ENCODE measurements at places on chromosomes 11 and 22.
A peak's percentile ranks its signal among the peaks of the same experiment; 100 is the strongest.

GRCh38 chr11:83070731-83071566 lies 748 bp downstream of the RAB30 start:
- DNase-seq: peak; percentile 14

DNA sequence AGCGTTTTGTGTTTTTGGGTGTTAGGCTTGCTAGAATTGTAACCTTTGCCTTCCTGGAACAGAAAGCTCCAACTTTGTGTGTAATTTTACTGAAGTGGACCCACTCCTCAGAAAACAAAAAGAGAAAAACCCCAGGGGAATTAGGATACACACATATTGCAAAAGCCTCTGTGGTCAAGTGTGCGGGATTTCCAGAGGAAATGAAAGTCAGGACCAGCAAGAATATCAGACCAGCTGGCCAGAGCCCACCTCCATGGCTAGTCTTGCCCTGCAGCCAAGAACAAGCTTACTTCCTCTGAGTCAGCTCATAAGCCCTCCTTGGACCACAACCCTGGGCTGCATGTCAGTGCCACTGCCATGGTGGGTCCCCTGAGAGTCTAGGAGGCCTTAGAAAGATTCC lies 37.0 kb upstream of the FTH1 start:
- peak; percentile 3 for DNase-seq

DNA sequence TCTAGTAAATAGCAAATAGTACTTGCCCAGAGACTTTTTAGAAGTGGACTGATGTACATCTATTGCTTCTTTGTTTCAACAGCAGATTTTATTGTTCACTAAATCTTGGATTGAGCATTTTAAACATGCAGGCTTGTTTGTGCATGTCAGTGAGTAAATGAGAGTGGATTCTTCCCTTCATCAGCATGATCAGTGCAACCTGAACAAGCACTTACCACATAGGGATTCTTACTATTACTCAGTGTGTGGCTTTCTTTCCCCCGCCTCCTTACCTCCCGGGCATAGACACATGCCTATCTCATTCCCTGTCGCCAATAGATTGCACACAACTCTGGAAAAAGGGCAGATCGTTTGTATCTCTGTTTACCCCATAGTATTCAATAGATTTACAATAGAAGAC lies 197.5 kb downstream of the C11orf87 start:
- DNase-seq: no peak

- DNase-seq: no peak
These were observed 42.1 kb downstream of the PACSIN2 start for GRCh38 chr22:42972649-42973535.

- DNase-seq: peak; percentile 32
These were observed 23.6 kb downstream of the DUSP8 start for GRCh38 chr11:1548221-1549070.

GRCh38 chr11:89495951-89496350 lies 4.8 kb upstream of the NOX4 start:
- no peak for DNase-seq

GRCh38 chr11:34890812-34891211 lies 25.4 kb downstream of the APIP start:
- peak; percentile 59 for DNase-seq

DNA sequence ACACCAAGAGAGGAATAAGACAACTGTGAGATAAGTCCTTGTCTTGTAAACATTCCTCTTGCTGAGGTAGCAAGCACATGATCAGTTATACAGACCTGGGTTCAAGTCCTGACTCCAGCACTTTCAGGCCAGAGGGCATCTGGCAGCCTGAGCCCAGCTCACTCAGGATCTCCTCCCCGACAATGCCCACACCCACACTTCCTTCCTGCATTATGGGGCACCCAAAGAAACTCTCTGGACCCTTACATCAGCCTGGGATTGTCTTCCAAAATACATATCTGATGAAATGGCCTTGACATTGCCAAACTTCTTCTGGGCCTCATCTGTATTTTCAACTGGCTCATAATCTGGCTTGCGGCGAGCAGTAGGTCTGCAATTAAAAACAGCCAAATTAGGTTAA lies 48.6 kb downstream of the ARFGAP3 start:
- DNase-seq: no peak

DNA sequence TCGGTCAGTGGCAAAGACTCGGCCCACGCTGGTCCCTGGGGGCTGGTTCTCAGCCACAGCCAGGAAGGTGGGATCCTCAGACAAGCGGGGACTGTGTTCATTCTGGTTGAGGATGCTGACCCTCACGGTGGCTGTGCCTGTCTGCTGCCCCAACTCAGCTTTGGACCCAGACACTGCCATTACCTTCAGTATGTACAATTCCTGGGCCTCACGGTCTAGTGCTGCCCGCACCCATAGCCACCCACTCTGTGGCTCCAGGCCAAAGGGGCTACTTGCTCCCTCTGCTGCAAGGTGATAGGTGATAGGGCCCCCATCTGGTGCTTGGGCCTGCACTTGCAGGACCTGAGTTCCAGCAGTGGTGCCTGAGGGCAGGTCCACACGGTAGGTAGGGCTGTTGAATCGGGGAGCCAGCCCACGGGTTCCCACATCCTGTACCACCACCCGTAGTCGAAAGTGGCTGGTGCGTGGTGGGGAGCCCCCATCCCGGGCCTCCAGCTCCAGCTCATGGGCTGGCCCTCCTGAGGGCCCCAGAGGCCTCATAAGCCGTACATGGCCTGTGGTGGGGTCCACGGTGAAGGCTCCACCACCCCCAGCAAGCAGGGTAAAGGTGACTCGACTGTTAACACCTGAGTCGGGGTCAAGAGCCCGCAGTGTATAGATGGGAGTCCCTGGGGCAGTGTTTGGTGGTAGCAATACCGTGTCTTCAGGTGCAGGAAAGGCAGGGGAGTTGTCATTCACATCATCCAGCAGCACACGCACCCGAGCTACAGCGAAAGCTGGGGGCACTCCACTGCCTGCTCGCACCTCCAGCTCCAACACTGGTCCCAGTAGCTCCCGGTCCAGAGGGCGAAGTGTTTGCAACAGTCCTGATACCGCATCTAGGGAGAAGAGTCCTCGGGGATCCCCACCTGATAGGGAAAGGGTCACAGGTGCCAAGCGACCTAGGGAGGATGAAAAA lies 13.2 kb upstream of the TPP1 start:
- DNase-seq: no peak

DNA sequence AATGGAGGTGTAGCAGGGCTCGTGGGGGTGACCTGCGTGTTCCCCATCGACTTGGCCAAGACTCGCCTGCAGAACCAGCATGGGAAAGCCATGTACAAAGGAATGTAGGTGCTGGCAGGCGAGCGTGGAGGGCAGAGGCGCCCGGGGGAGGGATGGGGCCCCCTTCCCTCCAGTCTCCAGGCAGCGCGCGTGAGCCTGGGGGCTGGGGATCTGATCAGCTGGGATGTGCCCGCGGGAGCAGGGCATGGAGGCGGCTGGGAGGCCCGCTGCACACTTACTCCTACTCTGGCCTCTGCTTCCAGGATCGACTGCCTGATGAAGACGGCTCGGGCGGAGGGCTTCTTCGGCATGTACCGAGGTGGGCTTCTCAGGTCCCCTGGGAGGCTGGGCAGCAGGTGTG lies 17.8 kb downstream of the SLC25A18 start:
- DNase-seq: no peak

GRCh38 chr22:42930810-42931420 lies 73.8 kb upstream of the ARFGAP3 start:
- peak; percentile 20 for DNase-seq

DNA sequence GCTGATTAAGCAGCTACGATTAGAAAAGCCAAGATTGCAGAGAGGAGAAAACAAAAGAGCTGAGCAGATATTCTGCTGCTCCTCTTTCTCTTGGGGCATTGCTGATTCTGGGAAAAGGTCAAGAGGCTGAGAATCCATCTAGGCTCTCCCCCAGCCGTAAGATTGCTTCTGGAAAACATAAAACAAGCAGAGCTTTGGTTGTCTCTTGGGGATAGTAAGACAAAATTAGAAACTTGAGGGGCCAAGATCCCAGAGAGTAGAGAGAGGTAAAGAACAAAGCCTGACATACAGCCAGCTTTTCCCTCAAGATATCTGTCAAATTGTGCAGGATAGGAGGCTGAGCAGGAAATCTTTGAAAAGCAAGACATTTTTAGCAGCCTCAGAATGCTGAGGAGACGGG lies 158.2 kb downstream of the TTC28 start:
- no peak for DNase-seq

GRCh38 chr11:68447015-68447801 lies 13.3 kb upstream of the PPP6R3 start:
- DNase-seq: peak; percentile 48

GRCh38 chr11:12508151-12508751 lies 130.9 kb downstream of the PARVA start:
- DNase-seq: no peak

DNA sequence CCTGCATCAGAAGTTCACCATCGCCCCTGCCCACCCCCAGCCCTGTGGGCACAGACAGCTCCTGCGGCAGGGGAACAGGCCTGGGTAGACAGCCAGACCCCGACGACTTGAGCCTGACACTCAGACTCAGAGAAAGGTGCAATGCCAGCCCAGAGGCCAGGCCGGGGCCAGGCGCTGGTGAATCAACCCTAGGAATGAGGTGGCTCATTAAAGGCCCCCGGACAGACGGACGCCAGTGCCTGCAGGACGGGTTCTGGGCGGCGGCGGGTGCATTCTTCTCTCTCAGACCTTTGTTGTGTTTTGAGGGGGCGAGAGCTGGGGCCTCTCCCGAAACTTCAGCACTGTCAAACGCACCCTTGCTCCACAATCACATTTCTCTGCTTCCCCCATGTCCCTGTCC lies 5.6 kb downstream of the OVOL1 start:
- no peak for DNase-seq

DNA sequence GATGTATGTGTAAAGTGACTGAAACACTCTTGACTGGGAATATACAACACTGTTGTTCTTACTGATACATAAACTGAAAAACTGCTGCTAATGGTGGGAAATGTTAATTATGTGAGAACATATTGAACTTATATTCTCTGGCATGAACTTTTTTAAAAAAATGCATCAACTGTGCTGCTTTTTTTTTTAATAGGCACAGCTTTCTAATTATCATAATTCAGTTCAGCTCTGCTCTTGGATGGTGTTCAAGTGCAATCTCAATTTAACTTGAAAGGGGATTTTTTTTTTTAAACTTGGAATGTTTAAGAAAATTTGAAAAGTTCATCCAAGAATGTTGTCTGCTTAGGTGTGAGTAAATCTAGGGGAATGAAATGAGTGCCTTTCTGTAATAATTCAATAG lies 5.2 kb downstream of the TEAD1 start:
- no peak for DNase-seq

DNA sequence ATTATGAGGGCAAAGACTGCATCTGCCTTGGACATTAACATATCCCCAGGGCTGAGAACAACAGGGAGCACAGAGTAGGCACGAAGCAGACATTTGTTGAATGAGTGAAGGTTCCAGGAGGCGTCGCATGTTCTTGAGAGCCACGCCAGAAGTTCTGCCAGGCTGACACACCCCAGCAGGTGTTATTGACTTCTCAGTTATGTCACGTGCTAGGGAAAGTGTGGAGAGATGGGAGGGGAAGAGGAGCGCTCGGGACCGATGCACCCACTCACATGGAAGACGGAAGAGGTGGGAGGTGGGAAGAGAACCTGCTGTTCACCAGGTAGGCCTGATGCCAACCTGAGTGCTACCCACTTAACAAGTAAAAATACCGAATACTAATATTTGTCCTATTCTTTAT lies 232.8 kb downstream of the LARGE1 start:
- no peak for DNase-seq

- no peak for DNase-seq
These were observed 18.2 kb upstream of the CD81 start for GRCh38 chr11:2358754-2359442.

DNA sequence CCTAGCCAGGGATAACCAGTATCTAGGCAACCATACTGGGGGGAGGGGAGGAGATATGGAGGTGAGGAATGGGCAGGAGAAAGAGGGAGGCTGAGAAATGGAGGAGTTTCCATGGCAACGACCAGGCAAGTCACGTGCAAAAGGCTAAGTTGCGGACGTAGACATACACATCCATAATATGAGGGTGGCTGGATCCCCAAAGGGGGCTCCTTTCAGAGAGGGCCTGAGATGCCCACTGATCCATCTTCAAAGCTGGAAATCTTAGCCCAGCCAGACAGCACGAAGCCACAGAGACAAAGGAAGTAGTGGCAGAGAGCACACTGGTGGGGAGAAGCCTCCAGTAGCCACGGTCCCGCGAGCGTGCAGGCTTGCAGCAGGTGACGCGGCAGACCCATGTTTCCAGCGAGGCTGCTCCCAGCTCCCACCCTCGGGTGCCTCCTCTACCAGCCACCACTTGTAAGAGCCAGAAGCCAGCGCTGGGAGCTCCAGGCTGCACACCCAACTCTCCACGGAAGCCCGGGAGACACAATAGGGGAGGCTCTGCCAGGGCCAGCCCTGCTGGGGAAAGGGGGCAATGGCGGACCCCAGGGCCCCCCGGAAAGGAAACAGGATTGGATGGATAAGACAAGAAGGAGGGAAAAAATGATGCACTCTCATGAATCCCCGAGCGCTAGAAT lies 938 bp downstream of the FXYD6 start:
- no peak for DNase-seq

DNA sequence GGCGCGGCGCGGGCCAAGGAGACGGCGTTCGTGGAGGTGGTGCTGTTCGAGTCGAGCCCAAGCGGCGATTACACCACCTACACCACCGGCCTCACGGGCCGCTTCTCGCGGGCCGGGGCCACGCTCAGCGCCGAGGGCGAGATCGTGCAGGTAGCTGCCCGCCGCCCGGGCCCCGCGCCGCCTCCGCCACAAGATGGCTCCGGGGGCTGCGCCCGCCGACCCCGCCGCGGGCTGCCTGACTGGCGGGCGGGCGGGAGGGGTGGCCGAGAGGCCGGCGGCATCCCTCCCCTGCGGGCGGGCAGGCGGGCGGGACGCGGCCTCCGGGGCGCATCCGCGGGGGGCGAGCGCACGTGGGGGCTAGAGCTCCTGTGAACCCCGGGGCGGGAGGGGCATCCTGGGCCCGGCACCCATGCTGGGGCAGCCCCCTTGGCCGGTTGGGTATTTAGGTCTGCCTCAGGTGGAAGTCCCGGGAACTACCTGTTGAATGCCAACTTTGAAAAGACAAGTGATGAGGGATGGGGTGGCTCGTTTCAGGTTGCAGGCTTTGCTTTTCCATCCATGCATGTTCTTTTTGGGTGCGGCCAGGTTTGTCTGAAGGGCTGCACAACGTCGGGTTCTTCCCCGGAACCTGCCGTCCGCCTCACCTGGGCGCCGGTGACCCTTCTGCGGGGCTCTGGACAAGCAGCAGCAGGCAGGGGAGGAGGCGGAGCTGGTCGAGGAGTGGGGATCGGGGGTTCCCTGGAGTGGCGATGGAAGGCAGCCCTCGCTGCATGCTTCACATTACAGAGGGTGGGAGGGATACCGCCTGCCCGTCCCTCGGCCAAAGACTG lies 760 bp downstream of the ZNRF3 start:
- DNase-seq: peak; percentile 42
